Hematopoietic multipotent progenitor cell treated with erythropoietin and hydrocortisone succinate and interleukin-3 and kit ligand, for 17 days (in vitro differentiated cells): ENCODE measurements at places on chromosomes 11 and 22.

DNA sequence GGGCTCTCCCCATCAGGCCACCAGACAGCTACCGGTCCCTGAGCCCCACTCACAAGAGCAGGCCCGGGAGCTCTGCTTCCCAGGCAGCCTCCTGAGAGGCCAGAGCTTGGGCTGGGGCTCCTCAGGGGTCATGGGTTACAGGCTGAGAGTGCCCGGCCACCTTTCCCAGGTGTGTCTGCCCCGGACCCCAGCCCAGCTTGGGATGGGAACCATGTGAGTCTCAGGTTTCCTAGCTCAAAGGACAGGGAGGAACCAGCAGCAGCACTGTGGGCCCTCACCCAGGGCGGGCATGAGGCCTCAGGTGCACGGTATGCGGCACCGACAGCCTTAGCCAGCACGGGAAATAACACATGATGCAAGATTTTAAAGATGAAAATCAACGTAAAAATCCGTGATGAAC is 90.1 kb downstream of the NECTIN1 start:
- DNase-seq = no peak

DNA sequence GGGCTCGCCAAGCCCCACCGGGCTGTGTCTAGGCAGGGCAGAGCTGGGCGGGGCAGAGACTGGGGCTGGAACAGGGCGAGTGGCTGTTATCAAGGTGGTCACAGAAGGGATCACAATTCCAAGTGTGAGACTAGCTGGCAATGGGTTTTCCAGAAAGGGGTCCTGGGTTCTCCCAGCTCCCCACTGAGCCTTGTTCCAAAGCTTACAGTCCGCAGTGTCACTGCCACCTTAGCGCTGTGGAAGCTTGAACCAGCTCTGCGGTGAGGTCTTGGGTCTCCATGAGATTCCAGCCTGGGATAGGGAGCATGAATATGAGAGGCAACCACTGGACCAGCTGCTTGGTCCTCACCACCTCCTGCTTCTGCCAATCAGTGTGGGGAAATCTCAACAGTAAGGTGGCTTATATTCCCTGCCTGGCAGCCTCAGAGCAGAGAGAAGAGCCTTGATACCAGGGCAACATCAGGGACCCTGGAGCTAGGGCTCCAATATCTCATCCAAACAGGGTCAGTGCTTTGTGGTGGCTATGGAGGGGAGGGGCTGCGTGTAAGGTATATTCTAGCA is 831 bp downstream of the CD44 start:
- no peak for DNase-seq

GRCh38 chr11:130006929-130007328 is 4.3 kb upstream of the PRDM10 start:
- DNase-seq = no peak

DNA sequence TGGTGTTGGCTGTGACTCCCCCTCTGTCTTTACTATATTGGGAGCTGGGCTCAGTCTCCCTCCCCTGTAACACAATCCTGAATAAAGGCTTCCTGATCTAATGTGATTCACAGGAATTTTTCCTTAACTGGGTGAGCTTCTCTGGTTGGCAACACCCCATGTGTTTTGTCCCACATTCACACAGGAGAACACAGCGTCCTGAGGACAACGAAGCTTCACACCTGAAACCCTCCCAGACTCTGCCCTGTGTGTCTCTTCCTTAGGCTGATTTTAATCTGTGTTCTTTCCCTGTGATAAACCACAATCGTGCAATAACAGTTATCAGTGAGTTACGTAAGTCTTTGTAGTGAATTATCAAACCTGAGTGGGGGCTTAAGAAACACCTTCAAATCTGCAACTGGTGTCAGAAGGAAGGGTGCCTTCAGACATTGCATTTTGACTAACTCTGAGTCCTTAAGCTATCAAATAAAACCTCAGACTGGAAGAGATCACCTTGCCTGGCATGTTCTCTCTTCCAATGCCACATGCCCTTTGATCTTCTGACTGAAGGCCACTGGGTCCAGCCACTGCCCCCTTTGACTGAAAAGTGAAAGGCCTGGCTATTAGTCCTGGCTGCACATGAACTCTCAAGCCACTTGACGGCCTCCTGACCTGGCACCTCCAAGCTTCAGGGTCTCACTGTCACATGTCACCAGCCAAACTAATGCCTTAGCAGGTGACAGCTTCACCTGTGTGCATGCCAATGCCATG is 17.3 kb downstream of the APOL3 start:
- DNase-seq = no peak
